NCI-H187 treated with DMSO at 0.1 percent for 48 hours (cell line): ENCODE measurements at places on chromosomes 16 and 17.

- no peak for DNase-seq
Measured at GRCh38 chr17:68710035-68710780, 109.0 kb upstream of the FAM20A start.

DNA sequence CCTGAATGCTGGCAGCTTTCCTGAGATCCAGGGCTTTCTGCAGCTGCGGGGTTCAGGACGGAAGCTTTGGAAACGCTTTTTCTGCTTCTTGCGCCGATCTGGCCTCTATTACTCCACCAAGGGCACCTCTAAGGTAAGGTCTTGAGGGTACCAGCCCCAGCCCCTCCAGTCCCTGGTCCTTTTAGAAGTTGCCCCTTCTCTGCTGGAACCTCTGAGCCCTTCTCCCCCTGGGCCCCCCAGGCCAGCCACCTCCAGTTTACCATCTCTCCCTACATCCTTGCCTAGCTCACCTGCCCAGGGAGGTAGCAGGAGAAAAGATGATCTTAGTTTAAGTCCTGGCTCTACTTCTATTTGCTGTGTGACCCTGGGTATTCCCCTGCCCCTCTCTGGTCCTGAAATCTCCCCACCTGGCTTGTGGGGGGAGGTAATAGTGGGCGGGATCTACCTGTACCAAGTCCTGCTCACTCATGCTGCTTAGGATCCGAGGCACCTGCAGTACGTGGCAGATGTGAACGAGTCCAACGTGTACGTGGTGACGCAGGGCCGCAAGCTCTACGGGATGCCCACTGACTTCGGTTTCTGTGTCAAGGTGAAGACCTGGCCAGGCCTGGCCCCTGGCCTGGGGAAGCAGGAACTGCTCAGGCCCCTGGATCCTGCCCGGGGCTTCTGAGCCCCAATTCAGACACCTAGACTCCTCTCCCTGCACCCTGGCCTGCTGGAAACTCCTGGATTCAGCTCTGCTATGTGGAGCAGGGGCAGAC lies 6.5 kb downstream of the GRB7 start:
- no peak for DNase-seq

DNA sequence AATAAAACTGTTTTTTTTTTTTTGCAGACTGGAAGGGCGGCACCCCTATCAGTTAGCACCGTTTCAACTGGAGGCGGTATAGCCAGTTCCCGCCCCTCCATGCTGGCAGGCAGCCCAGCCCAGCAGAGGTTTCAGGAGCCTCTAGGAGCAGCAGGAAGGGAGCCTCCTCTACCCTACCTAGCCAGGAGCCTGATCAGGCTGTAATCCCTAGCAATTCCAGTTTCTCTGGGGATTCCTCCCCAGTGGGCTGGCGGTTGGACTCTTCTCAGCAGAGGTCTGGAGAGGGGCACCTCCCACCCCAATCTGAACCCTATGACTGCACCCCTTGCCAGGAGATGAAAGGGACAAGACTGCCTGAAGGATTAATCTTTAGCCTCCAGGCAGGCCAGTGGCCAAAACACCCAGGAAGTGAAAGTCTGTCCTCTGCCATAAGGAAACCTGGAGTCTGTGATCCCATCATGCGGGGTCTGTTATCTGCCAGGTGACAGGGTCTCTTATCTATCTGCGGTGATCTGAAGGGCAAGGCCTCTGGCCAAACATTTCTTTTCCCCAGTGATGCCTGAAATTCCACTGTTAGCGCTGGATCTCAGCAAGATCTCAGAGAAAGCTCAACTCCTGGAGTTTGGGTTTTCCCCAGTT lies 4.9 kb upstream of the CDH1 start:
- DNase-seq: no peak

- no peak for DNase-seq
Measured at GRCh38 chr16:8740775-8741355, 56.6 kb downstream of the TMEM186 start.

DNA sequence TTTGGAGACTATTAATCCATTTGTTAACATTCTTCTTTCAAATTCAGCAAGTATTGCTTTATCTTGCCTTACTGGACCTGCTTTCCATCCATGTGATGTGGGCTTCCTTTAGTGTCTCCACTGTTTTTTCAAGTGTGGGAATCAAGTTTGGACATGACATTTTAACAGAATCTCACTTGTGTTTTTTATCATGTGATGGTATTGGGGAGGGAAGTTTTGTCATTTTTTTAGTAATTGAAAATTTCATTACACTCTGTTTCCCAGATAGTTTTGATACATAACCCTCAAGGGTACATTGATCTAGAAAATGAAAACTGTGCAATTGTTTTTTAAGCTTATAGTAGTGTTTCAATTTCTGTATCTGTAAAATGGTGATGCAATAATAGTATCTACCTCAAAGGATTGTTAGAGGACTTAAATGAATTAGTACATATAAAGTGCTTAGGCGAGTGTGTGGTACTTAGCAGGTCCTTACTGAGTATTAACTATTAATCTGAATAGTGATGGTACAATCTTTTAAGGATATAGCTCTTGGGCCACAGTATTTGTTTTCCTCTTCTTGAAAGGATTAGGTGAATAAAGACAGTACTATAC lies 27.3 kb downstream of the AATF start:
- DNase-seq: no peak

GRCh38 chr17:40363111-40363827 lies 1.3 kb downstream of the GJD3 start:
- DNase-seq: no peak

DNA sequence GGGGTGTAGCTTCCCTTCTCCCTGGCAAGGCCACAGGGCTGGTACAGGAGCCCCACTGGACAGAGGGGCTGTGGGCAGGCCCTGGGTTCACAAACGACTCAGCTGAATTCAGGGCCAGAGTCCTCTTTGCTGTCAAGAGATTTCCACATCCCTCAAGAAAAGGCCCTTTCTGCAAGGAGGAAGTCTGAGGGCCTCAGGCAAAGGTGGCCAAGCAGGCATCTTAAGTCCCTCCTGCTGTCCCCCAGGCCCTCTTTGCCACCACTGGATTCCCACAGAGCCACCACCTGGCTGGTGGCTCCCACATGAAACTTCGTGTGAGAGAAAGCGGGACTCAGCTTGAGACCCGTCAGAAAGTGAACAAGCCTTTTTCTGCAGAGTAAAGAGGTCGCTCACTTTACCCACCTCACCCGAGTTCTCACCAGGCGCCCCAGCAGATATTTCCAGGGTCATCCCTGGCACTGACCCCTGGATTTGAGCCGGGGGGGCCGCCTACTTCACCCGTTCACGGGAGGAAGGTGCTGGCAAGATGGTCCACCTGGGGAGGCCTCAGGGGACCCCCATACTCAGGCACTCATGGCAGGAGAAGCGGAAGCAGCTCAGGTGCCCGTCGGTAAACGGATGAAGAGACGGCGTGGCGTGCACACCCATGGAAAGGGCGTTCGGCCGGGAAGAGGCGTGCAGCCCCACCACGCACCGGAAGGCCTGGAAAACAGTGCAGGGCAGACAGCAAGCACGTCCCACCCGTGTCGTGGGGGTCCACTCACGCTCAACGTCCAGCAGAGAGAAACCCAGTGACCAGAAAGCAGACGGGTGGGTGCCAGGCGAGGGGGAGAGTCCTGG lies 3.6 kb downstream of the RNF166 start:
- DNase-seq: no peak

GRCh38 chr16:67055712-67056487 lies 27.0 kb downstream of the CBFB start:
- DNase-seq: no peak

DNA sequence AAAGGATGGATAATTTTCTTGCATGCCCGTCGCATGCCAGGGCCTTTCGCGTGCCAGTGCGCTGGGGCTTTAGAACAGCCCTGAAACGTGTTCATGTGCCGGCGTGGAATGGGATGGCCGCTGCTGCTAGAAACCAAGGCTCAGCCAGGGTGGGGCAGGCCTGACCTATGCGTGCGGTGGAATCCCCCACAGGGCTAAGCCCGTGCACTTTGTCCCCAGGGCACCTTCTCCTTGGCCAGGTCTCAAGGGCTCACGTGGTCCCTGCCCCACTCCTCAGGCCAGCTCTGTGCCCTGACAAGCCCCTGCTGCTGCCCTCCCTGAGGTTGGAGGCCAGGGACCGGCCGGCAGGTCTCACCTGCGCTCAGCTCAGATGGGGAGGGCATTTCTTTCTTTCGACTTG lies 13.1 kb upstream of the RNF213 start:
- DNase-seq: no peak

DNA sequence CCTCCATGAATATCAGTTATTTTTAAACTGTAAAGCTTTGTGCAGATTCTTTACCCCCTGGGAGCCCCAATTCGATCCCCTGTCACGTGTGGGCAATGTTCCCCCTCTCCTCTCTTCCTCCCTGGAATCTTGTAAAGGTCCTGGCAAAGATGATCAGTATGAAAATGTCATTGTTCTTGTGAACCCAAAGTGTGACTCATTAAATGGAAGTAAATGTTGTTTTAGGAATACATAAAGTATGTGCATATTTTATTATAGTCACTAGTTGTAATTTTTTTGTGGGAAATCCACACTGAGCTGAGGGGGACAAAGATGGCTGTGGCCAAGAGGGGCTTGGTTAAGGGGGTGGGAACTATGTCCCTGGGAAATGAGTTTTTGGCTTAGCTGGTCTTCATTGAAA lies 2.3 kb downstream of the CCL11 start:
- DNase-seq: no peak
